ENCODE measurements at places on chromosomes 12 and 14.

- no peak for DNase-seq
Observed at GRCh38 chr12:89889062-89889461, 180.4 kb upstream of the ATP2B1 start.

DNA sequence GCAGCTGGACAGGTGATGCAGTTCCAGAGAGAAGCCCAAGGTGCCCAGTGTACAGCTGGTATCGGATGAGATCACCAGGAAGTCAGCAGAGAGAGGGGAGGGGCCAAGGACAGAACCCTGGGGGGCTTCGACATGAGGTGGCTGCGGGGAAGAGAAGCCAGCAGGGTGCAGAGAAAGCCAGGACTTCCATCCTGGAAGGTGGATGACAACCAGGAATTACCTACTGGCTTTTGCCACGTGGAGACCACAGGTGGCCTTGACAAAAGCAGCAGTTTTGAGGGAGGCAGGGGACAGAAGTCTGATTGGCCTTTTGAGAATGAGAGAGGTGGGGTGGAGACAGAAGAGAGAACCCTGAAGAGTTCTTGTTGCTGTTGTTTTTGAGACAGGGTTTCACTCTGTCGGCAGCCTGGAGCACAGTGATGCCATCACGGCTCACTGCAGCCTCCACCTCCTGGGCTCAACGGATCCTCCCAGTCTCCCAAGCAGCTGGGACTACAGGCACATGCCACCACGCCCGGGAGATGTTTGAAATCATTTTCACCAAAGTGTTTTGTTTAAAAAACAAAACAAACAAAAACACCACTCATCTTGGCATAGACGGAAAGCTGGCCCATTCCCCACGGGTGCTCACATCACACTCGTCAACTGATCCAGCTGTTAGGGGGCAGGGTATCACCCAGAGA, 35.2 kb downstream of the CDC42BPB start:
- DNase-seq: peak; percentile 26

DNA sequence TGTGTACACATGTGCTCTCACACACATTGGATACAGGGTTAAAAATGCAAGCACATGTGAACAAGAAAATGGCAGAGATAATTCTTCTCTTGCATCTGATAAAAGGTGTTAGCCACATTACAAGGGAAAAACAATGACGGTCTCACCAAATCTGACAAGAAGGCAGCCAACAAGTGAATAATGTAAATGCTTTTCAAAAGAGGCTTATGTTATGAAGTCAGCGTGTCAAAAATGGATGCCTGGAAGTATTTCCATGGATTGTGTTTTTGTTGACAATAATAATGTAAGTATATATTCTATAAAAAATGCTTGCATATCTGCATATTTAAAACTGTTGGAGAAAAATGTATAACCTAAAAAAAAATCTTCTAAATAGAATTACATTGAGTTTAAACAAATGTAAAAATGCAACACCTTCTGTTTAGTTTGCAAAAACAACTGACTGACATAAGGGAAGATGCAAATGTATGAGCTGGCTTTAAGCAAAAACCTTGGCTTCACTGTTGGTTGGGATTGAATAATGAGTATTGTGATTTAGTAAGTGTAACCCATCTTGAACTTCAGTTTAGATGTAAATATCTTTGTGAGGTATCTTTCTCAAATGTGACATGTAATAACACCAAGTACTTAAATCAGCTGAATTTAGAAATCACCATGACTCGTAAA, 424.9 kb downstream of the PDZRN4 start:
- no peak for DNase-seq

- no peak for DNase-seq
Observed at GRCh38 chr12:40229690-40230651, 5.2 kb downstream of the LRRK2 start.

DNA sequence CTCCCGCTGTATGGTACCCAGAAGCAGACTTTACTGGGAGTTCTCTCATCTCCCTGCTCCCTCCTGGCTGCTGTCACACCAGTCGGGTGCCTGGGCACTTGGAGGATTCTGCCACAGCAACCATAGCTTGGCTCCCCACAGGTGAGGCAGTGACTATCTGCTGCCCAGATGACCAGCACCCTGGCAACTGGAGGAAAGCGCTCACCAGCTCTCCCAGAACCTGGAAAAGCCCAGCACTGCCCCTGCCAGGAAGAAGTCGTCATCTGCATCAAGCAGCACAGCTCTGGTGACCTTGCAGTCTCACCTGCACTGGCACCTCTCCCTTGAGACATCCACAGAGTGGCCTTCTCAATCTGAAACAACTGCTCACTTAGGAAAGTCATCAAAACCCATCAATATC, 31.9 kb upstream of the TC2N start:
- no peak for DNase-seq

- DNase-seq: no peak
Observed at GRCh38 chr12:52360106-52360662, 7.1 kb downstream of the KRT85 start.

GRCh38 chr14:100777818-100778525, 47.9 kb upstream of the MEG3 start:
- DNase-seq: no peak

DNA sequence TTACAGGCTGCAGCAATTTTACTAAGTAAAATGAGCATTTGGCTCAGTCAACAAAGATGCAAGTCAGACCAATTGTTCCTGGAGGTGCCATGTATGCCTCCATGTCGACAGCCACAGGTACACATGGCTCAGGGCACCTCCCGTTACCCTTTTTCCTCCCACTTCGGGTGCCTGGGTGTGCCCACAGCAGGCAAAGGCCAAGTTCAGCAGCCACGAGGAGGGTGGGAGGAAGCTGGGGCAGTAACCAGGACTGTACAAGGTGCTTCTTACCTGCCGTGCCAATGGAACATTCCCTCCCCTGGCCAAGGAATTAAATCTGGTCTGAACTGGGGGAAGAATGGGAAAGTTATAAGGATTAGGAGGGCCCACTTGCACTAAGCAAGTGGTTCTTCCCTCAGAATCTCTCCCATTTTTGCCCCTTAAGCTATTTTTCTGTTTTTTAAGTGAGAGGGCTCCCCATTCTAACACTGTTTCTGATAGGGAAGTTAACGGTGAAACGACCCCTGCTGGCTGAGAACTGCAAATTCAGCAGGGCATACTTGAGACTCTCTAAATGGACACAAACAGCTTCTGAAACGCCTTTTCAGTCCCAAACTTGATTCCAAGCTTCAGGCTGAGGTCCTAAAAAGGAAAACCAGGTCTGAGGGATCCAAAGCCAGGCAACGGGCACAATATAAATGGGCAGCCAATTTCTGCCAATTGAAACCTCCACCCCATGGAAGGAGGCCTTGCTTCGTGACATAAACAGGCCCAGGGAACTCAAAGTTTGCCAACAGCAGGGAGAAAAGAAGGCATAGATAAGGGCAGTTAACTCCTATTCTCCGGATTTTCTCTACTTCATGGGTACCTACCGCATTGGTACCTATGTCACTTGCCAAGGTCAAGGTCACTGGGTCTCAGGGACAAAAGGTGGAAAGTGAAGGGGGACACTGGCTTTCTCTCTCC, 24.8 kb downstream of the CLECL1 start:
- no peak for DNase-seq

DNA sequence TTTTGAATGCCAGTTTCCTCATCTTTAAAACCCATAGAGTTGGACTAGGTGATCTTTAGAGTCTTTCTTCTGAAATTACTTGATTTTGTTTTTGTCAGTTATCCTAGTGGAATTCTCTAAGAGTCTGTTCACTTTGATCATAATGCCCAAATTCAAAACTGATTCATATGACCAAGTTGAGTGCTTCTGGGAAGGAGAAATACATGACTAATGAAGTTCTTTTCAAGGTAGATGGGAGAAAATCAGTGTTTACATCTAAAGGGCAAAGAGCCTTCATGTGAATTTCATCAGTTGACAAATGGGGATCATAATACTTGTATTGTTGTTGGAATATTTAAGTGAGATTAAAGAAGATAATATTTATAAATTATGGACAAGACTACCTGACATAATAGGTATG, 53.2 kb downstream of the ERC1 start:
- DNase-seq: no peak

- DNase-seq: no peak
Observed at GRCh38 chr12:9123781-9124382, 8.2 kb upstream of the A2M start.

DNA sequence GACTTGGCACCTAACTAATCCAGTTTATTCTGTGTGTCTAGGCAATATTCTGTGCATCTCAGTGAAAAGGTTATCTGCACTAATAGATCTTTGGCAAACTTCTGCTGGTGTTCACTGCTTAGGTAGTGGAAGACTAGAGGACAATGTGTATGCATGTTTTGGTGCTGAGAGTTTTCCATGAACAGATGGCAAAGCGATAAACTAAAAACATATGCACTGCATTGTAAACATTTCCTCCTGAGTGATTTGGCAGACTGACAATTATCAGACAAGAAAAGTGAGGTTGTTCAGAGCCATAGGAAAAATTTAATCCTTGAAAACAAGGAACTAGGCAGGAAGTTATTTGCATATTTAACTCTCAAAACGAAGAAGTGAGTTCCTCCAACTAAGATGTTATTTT, 400.4 kb downstream of the ATP23 start:
- DNase-seq: no peak

- DNase-seq: no peak
Observed at GRCh38 chr12:22340143-22340542, 5.6 kb upstream of the ST8SIA1 start.

DNA sequence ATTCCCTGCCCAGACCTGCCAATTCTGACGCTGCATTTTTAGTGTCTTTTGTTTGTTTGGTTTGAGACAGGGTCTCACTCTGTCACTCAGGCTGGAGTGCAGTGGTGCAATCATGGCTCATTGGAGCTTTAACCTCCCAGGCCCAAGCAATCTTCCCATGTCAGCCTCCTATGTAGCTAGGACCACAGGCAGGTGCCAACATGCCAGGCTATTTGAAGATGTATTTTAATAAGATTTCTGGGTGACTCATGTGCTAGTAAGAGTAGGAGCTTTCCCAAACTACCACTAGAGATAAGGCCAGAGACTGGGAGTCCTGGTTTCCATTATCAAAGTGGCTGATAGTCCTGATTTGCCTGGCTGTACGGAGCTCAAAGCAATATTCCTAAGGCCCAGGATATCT, 693.3 kb downstream of the MED13L start:
- DNase-seq: no peak

- DNase-seq: no peak
Observed at GRCh38 chr14:75840911-75841310, 140.9 kb downstream of the TGFB3 start.

DNA sequence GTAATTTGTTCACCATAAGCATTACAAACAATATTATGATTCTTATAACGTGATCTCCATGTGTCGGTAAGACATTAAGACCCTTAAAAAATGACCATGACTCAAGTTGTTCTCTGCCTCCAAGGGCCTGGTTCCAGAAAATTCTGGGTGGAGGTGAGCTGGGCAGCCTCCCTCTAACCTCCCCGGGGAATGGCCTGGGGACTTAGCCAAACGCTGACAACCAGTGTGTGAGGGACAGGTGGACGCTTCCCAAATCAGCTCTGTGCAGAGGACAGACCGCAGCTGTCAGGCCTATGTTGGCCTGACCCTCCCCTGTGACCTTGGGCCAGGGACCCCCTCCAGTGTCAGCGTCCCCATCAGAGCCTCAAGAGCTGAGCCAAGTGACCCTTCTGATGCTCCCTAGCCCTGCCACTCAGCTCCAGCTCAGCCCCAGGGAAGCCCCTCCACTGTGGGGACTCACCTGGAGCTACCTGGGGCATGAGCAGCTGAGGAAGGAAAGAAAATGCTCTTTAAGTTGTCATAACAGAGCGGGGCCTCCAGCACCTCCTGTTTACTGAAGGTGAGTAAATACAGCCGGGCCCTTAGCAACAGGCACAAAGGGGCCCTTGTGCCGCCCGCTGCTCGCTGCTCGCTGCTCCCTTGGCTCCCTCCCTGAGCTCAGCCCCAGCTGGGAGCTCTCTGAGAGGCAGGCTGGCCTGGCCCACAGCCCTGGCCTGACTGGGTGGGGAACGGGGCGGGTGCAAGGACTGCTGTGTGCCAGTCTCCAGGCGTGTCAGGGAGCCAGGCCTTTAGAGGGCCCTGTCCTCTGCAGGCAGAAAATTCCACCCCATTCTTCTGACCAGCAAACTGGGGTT, 116.6 kb downstream of the CALM1 start:
- DNase-seq: peak; percentile 95

GRCh38 chr12:123071099-123071800, 79.6 kb downstream of the PITPNM2 start:
- no peak for DNase-seq

- DNase-seq: no peak
Observed at GRCh38 chr12:42794806-42795205, 205.3 kb upstream of the PRICKLE1 start.

DNA sequence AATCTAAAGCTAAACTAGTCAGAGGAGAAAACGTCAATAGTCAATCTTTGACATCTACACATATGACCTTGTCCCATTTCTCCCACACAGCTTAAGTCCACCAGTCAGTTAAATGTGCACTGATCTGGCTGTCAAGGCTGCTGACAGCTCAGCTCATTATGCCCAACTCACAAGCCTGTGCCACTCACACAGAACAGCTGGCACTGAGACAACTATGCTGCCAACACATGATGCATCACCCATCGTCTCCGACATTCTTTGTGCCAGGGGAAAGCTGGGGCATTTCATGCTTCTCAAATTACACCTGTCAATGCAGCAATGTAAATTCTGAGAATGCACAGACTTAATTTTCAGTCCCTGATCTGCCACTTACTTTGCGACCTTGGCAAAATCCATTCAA, 25.3 kb downstream of the GNS start:
- no peak for DNase-seq
